ENCODE measurements at places on chromosomes 4 and X.

DNA sequence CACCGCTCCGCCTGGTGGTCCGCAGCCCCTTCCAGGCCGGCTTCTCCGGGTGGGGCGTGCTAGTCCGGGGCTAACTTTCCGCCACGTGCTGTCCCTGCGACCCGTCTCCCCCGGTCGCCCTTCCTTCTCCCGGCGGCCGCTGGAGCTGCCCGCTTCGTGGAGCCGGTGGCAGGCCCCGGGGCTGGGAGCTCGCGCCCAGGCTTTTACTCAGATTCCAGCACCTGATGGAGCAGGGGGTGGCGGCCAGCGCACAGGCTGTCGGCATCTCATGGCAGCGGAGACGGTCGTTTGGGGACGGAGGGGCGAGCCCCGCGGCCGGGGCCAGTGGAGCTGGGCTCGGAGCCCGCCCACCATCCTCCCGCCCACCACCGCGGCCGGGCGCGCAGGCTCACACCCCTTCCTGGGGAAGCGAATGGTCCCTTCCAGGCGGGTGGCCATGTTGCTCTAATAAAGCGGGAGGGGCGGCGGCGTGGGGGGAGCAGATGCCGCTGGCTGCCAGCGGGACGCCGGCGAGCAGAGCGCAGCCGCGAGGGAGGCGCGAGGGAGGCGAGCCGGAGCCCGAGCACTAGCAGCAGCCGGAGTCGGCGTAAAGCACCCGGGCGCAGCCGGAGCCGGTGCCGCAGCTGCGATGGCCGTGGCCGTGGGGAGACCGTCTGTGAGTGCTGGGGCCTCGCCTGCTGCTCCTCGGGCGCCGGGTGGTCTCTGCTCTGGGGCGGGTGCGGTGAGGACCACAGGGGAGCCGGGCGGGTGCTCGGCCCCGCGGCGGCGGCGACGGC is at the start of gene SEPTIN11:
SEPTIN11 (plus strand) TSS at position 477 of the 776 bp plus-strand sequence; CDS start at position 629, 152 bp downstream.
- DNase-seq: peak; percentile 63

DNA sequence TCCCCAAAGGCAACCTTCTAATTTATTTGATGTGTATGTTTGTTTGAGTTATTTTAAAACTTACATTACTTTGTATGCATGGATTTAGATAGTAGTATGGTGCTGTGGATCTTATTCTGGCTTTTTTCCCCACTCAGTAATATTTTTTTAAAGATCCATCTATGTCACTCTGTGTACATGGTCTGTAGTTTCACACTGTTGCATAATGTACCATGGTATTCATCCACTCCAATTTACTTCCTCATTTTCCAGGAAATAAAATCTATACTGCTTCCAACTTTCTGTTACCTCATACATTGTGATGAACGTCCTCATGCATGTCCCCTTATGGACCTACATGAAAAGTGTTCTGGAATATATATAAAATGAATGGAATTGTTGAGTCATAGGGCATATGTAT is 17.6 kb downstream of the ARMCX2 start:
- DNase-seq: no peak

DNA sequence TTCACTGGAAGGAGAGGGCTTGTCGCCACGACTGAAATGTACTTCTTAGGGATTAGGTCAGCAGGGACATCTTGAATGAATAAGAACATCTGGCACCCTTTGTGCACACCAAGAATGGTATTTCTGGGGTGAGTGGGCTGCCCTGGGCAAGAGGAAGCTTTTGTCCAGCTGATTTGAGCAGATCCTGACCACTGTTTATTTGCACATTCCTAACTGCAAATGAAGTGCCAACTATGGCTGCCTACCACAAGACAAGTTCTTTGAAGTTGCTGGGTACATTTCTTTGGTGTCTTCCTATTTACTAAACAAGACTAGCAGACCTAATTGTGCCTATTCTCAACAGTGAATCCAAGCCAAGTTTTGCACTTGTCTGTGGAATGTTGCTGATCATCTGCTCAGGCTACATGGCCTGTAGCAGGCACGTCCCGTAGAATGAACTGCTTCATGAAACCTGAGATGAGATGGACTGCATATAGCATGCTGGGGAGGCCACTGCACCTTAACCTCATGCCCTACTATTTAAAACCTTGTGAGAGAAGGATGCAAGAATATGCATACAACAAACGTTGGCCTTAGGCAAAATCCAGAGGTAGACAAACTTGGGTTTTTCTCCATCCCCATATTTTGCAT is 45.0 kb downstream of the PIR start:
- no peak for DNase-seq

- DNase-seq: no peak
Observed at GRCh38 chr4:150855981-150856510, 159.0 kb downstream of the LRBA start.

DNA sequence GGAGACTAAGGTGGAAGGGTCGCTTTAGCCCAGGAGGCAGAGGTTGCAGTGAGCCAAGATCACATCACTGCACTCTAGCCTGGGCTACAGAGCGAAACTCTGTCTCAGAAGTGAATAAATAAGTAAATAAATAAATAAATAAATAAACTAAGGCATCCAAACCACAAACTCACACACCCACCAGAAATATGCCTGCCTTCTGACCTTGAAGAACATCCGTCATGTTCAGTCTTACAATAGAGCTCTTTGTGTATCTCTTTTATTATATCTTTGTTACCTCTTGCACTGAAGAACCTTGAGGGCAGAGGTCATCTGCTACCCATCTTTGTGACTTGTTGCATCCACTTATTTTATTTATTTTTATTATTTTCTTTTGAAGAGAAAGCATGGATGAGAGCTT is 71.6 kb downstream of the PRRG1 start:
- no peak for DNase-seq

- no peak for DNase-seq
Observed at GRCh38 chrX:7889135-7889534, 38.1 kb downstream of the PNPLA4 start.

GRCh38 chrX:49247346-49247745 is 12.1 kb downstream of the CCDC22 start:
- no peak for DNase-seq

DNA sequence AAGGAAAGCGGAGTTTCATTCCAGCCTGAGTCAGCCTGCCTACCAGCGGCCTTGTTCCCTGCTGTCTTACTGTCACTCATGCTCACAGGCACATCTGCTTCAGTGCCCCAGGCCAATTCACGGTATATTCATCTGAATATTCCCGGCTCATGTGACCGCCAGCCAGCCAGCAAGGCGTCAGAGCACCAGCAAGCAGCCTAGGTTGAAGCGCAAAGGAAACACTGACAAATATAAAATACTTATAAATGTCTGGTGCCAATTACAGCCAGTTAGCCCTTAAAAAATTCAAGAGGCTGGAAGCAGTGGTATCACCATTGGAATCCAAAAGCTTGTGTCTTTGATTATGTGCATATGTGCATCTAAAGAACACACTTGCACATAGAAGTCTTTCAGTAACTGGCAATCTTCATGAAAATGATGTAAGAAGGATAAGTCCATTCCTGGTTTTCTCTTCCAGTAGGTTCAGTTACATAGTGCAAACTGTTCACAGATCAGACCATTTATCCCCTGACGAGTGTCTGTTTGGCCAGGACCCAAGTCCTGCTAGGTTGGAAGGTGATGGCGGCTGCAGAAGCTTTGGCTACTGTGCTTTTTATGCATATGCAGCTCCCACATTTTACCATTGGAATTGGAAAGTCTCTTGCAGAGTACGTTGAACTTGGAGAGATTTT is 61.3 kb downstream of the LUZP4 start:
- DNase-seq: no peak

GRCh38 chr4:9608300-9608699 is 164.1 kb downstream of the DEFB131A start:
- no peak for DNase-seq

- DNase-seq: no peak
Observed at GRCh38 chrX:21678048-21678612, 20.0 kb upstream of the KLHL34 start.

GRCh38 chrX:119694601-119695534 is 1.9 kb upstream of the SEPTIN6 start:
- DNase-seq: no peak

DNA sequence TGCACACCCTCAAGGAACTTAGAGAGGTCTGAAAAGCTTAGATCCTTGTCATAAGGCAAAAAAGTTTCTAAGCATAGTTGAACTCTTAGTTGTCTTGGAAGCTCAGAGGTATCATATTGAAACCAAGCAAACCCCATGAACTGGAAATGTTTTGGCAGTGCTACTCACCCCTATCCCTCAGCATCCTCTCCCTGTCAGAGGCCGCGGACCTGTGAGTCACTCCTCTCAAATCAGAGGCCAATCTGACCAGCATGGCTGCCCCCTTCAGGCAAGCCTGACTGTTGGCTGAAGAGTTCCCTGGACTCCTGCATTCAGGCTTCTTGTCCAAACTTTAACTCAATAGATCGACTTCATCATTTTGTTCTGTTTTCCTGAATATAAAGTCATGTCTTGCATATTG is 69.4 kb downstream of the KCNIP4 start:
- no peak for DNase-seq

DNA sequence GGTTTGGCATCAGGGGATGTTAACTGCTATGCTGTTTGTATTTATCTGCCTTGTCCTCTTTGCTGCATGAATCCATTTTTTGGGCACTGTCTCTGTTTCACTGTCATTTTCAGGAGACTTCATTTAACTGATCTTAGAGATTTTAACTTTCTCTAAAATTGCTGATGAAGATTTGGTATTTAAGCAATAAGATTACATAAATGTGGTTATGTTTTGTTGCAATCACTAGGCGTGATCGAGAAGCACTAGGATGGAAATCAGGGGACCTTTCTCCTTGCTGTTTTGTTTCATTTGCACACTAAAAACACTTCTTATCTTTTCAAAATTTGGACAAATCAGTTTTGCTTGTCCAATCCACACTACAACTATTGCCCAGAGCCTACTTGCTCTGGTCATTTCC is 15.4 kb downstream of the CXCL2 start:
- DNase-seq: no peak

GRCh38 chr4:73853246-73853704 is at the start of gene PF4V1:
Gene PF4V1 (plus strand): TSS chr4:73853296. CDS start chr4:73853363, 67 bp downstream.
- DNase-seq: no peak

DNA sequence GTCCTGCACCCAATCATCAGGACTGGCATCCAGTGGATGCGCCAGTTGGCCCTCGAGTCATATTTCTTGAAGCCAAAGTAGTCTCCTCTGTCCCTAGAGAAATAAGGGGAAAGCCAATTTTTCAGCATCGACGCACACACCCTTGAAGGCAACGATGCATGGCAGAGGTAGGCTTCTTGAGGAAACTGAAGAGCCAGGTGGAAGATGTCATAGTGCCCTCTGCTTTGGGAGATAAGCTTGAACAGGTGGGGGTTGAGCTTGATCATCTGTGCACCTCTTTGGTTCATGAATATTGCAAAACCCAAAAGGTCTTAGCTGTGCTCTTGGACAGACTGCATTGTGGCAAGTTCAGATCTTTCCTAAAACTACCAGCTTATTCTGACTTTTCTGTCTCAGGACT is 34.6 kb upstream of the WDR1 start:
- DNase-seq: no peak

DNA sequence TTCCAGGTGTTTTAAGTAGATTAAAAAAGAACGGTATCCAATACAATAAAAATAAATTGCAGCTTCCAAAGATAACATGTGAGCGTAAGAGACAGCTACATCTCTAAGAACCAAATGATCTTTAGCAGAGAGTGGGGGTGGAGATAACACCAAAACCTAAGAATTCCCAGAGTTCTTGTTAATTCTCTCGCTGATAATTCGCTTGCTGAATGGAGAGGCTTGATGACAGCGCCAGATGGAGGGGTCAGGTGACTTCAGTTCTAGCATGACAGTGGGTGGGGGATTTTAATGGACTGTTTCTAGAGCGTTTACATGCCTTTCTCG is 2.3 kb downstream of the CLCN4 start:
- no peak for DNase-seq

- no peak for DNase-seq
Observed at GRCh38 chr4:110798687-110799086, 175.8 kb upstream of the PITX2 start.

- DNase-seq: no peak
Observed at GRCh38 chrX:136065044-136065671, 79.9 kb downstream of the SLC9A6 start.

DNA sequence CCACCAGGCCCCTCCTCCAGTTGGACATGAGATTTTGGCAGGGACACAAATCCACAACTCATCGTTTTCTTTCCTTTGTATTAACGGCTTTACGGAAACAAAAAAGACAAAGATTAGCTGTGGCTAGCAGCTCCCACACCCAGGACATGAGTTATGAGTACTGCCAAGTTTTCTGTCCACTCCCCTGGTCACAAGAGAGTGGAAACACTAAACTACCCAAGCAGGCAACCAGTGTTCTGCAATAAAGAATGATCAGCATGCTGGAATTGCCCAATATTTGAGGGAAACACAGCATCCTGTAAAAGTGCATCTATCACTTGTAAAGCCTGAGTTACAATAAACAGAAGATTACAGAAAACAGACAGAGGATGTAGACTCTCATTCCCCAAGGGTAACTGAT is 358.4 kb downstream of the NLGN4X start:
- DNase-seq: no peak

DNA sequence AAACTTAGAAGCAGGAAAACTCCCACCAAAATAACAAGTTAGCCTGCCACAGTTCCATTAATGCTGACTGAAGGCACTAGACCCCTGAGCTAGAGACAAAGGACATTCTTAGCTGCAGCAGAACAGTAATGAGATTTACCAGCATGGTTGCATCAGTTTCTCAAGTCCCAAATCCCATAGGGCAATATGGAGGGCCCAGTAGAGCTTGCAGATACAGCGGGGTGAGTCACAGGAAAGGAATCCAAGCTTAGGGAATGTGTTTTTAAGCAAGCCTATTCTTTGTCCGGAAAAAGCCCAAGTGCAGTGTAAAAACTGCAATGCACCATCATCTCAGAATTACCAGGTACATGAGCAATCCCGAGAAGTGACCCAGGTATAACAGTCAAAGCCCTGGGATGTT is 51.3 kb upstream of the EXOC1L start:
- peak; percentile 62 for DNase-seq

GRCh38 chr4:141311246-141312204 is 90.8 kb downstream of the ZNF330 start:
- DNase-seq: no peak

DNA sequence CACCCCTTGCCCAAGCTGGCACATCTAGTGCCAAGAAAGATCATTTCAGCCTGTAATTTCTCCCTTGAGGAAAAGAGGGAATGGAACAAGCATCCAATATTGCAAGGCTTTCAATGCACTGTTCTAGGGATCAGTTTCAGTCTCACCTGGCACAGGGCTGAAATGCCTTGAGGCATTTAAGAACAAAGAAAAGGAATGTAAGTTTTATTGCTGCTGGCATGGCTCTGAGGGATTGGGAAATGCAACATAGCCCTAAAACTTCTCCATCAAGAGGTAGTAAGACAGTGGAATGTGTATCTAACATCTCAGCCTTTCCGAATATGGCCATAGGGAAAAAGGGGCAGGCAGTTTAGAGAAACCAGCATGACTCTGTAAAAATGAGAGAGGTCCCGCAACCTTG is 732.6 kb upstream of the LCORL start:
- no peak for DNase-seq

All from AG04449 (cell line).